ENCODE measurements at places on chromosomes 3 and 15. TPM values are rescaled to one million over a fixed set of nuclear protein-coding genes. Genes with fewer than 3 reads are reported as not detected.

DNA sequence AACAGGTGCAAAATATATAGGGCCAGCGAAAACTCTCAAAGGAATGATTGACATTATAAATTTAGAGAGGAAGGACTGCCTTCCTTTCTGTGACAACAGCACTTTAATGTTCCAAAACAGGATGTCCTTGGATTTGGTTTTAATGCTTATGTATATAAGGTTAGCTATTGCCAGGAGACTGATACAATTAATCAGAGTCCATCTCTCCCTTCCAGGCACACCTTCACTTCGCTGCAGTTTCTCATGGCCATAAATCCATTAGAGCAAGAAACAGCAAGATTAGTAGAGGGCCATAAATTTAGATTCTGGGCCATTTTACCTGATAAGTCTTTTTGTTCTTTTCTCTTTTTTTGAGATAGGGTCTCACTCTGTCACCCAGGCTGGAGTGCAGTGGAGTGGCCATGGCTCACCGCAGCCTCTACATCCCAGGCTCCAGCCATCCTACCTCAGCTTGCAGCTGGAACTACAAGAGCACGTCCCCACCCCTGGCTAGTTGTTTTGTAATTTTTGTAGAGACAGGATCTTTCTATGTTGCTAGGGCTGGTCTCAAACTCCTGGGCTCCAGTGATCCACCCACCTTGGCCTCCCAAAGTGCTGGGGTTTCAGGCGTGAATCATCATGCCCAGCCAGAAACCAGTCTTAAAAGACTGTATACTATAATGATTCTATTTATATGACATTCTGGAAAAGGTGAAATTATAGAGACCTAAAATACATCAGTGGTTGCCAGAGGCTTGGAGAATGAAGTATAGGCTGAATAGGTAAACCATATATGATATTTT is 15.7 kb upstream of the TFRC start:
- no peak for DNase-seq

The ACAN gene
- total RNA-seq: 1.9 TPM

DNA sequence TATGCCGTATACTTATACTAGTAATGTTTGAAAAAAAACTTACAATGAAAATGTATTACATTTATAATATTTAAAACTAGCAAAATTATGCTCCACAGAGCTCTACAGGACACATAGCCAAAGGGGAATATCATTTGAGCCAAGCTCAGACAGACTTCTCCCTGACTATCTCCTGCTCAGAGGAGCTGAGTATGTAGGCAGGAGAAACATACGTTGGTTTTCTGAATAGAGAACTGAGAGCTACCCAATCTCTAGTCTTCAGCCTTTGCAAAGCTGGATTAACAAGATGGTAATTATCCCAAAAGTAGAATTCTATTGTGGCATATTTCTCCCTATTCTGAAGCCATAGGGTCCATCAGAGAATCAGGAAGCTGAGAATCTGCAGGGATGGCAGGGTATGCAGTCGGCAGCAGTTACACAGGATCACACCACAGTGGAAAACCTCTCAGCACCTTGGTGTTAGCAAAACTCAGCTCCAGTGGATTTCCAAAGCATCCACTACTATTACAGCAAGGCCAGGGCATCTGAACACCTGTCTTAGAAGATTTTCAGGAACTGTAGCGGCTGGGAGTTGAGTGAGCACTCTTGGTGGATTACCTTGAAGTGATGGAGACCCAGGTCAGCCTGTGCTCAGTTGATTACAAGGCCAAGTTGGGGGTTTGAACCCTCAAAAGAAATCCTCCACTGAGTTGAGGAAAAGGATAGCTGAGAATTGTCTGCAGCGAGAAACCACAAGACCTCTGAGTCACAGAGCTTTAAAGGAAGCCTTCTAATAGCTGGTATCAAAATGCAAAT is 30.1 kb downstream of the GPR15 start:
- no peak for DNase-seq

The INSYN1 gene
- total RNA-seq: 55.3 TPM

The REC114 gene
- total RNA-seq: not detected

The CMTM8 gene
- 5.5 TPM for total RNA-seq

- DNase-seq: peak; percentile 57
Measured at GRCh38 chr15:100759698-100760356, 119.8 kb upstream of the ALDH1A3 start.

The MOBP gene
- 0.08 TPM for total RNA-seq

The ZNF80 gene
- total RNA-seq: not detected

DNA sequence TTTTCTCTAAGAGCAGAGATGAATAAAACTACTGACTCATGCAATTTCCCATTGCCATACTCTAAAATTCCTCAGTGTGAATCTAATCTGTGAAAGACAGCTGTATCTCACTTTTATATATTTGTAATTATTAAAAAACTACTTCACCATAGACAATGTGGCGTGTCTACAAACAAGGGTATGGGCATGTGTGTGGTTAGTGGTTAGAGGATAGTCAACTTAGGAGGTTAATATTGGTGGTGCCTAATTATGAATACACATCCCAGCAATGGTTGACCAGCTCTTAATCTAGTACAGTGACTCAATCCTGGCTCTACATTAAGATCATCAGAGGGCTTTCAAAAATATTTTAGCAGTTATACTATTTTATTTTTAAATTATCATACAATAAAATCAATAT is 94.5 kb downstream of the GOLIM4 start:
- no peak for DNase-seq

GRCh38 chr3:136979684-136980083 is 21.9 kb downstream of the IL20RB start:
- DNase-seq: no peak

DNA sequence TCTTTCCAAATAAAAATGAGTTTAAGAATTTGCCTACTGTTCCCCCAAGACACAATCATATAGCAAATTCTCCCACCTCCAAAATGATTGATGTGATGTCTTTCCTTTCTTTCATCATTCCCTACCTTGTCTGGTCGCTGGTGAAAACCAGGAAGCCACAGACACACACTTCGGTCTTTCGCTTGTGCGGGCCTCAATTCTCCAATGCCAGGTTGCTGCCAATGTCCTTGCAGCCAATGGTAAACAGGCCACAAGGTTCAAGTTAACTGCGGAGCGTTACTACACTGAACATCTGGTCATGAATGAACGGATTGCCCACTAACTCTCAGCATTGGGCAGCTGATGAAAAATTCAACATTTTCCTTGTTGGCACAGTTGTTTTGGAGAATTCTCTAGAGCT is 192.2 kb downstream of the FOXP1 start:
- no peak for DNase-seq

The CTXN2 gene
- not detected for total RNA-seq

All from cardiac septum (tissue), 1 donor.